Natural killer cell (primary cell): ENCODE measurements at places on chromosomes 5 and 9. TPM values are rescaled to one million over a fixed set of nuclear protein-coding genes. Genes with fewer than 3 reads are reported as not detected.
A peak's percentile ranks its signal among the peaks of the same experiment; 100 is the strongest.

SPINK5 gene
- not detected for total RNA-seq

DIRAS2 gene
- total RNA-seq, result not detected

LCNL1 gene
- total RNA-seq, result 8.4 TPM

NIPBL gene
- total RNA-seq, result 137 TPM

LOX gene
- total RNA-seq, result 0.05 TPM

PCDHA8 gene
- total RNA-seq, result not detected

IL33 gene
- not detected for total RNA-seq

PCYOX1L gene
- total RNA-seq, result 16.8 TPM

NDFIP1 gene
- total RNA-seq, result 51.7 TPM

NTRK2 gene
- total RNA-seq, result not detected

PLEKHG4B gene
- not detected for total RNA-seq

TXNDC8 gene
- not detected for total RNA-seq

PCDHB10 gene
- total RNA-seq, result not detected

- DNase-seq, result no peak
These were observed 46.2 kb upstream of the KIF2A start for GRCh38 chr5:62259699-62260250.

GRCh38 chr5:100789694-100790093 lies 113.4 kb downstream of the ST8SIA4 start:
- DNase-seq, result no peak

DNA sequence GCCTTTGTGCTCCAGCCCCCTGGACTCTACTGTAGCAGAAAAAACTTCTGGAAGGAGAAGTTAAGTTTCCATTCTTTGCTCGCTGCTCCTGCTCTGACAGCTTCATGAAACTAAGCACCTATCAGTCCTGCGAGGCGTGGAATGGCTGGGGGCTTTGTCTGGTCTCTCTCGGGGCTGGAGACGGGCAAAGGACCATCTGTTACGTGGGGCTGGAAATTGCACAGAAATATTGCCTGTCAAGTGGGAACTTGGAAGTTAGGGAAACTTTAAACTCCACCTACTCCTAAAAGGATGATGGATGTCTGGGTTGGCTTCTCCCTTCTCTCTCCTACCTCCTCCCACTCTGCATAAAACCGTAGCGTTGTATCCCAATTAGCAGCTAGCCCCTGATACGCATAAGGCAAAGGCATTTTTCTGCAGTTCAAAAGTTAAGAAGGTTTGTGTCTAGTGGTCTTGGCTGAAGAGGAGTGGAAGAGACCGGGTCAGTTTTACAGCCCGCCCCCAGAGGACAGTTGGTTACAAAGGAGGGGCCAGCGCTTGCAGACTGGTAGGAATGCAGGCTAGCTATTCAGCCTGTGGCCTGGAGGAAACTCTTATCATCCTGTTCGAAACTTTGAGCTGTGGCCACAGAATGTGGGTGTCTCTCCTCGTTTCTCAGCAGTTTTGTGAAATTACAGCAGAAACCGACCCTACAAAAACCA lies 1.3 kb downstream of the FBXL7 start:
- DNase-seq, result no peak

GRCh38 chr5:132254321-132254977 lies 3.0 kb upstream of the PDLIM4 start:
- no peak for DNase-seq

DNA sequence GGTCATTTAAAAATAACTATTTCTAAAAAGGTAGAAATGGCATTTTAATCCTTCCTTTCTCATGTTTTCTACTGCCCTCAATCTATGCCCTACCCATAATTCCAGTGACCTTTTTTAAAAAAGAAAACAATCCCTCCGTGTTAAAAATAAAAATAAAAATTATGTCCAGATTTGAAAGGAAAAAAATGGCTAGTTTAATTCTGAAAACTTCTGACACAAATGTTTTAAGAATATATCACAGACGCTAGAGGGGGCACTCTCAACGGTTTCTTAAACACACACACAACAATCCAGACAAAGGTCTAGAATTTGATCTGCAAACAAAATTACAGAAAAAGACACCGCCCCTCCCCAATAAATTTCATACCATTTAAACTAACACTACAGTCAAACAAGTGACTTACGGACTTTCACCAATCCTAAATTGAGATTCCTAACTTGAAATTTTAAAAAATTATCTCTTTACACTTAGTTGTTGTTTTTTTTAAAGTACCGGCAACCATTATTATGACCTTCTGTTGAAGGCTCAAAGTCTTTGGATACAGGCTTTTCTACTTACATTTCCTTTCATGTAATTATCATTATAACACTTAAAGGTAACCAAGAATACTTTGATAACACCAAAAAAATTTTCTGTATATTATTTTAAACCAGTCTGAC lies 38.2 kb downstream of the CLINT1 start:
- DNase-seq, result no peak

DNA sequence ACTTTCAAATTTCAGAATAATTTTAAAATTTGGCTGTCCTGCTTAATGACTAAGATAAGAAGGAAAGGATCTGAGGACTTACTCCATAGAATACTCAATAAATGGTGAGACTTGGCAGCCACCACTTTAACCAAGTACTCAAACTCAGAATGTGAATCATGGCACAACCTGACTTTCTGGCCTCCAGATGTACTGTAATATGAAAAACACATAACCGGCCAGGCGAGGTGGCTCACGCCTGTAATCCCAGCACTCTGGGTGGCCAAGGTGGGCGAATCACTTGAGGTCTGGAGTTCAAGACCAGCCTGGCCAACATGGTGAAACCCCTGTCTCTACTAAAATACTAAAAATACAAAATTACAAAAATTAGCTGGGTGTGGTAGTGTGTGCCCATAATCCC lies 10.0 kb upstream of the MARCHF6 start:
- DNase-seq, result no peak

- DNase-seq, result no peak
These were observed 25.1 kb downstream of the RNF180 start for GRCh38 chr5:64190562-64191306.

GRCh38 chr9:130934702-130935647 lies 4.1 kb downstream of the FIBCD1 start:
- DNase-seq, result no peak

- peak; percentile 81 for DNase-seq
These were observed 26.2 kb downstream of the TCF7 start for GRCh38 chr5:134140530-134141201.

- DNase-seq, result no peak
These were observed 2.0 kb downstream of the OR1J1 start for GRCh38 chr9:122475717-122476116.

DNA sequence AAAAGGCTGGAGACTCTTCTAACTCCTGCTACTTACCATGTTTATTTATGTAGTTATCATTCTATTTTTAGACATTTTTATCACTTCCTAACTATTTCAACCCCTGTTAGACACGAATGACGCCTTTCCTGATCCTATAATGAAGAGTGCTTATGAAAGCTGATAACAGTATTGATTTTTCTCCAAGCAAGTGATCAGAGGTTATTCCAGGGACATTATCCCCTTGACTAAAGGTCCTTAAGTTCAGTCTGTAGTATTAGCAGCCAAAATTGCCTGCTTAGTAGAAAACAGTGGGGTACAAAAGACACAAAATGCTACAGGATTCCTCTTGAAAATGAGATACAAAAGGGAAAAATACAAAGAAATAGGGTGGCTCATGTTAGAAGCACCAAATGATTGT lies 235.6 kb downstream of the DNAH5 start:
- DNase-seq, result no peak

GRCh38 chr5:125011419-125011818 lies 265.0 kb upstream of the ZNF608 start:
- no peak for DNase-seq

GRCh38 chr9:131037335-131038255 lies 28.6 kb downstream of the LAMC3 start:
- DNase-seq, result no peak

DNA sequence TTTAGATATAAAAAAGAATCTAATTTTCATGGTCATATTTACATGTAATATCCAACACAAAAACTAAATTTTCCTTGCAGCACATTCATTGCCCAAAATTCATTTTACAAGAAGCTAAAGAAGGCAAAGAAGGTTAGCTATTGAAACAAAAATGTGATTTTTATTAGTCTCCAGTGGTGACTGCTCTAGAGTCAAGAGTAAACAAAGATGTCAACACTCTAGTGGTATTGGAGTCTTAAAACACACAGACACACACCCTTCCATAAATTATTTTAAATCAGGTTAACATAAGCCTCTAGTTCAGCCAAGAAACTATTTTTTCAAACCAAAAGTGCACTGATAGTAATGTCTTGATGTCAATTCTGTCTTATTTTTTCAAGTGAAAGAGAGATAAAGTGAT lies 329.2 kb downstream of the ZNF608 start:
- DNase-seq, result no peak

- DNase-seq, result no peak
These were observed 66.0 kb downstream of the RASGEF1C start for GRCh38 chr5:180142824-180143610.

- DNase-seq, result no peak
These were observed 91.3 kb upstream of the KIF2A start for GRCh38 chr5:62214701-62215100.

DNA sequence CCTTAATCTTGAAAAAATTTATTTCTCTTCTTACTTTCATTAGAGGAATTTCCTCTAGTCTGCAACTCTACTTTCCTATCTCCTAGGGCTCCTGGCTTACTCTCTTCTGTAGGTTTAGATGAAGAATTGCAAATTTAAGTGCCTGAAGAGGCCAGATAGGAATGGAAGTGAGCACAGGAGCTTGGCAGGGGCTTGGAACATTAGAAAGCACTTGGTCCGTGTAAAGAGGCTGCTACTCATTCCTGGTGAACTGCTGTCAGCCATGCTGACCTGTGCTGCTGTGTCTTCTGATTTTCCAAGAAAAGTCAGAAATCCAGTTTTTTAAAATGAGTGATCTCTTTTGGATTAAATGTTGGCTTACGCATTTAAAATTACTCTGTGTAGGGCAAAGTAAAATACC lies 210.9 kb upstream of the CLINT1 start:
- DNase-seq, result no peak

DNA sequence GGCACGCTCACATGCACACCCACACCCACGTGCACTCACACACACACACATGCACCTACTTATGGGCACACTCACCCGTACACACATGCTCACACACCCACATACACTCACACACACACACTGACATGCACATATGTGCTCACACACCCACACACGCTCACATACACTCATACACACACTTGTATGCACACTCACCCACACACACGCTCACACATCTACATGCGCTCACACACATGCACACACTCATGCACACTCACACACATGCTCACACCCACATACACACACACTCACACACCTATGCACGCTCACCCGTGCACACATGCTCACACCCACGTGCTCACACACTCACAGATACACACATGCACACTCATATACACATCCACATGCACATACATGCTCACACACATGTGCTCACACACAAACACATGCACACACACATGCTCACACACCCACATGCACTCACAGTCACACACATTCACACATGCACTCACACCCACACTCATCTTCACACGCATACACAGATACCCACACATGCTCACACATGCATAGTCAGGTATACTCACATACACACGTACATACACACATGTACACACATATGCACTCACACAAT lies 138.3 kb downstream of the OLFM1 start:
- DNase-seq, result no peak

GRCh38 chr5:33509036-33509435 lies 68.3 kb downstream of the TARS1 start:
- no peak for DNase-seq

DNA sequence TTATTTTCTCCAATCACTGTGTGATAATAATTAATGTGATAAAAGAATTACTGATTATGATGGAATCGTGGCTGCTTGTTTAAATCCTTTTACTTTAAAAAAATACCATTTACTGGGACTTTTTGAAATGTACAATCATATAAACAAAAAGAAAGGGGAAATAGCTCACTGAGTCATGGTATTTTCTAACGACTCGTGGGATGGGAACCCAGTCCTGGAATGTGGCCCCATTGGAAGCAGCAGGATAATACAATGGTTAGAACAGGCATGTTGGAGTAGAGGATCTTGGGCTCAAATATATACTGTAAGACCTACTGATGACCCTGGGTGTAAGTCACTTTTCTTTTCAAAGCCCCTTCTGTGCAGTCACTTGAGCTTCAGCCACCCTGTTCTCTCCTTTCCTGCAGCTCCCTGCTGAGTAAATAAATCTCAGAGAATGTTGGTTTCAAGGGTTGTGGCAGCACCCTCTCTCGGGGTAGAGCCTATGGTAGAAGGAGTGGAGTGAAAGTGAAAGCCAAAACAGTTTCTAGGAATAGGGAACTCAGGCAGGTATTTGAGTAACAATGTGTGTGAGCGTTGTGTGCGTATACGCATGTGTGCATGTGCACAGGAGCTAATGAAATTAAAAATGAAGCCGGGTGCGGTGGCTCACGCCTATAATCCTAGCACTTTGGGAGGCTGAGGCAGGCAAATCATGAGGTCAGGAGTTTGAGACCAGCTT lies 40.8 kb upstream of the LARP1 start:
- no peak for DNase-seq

DNA sequence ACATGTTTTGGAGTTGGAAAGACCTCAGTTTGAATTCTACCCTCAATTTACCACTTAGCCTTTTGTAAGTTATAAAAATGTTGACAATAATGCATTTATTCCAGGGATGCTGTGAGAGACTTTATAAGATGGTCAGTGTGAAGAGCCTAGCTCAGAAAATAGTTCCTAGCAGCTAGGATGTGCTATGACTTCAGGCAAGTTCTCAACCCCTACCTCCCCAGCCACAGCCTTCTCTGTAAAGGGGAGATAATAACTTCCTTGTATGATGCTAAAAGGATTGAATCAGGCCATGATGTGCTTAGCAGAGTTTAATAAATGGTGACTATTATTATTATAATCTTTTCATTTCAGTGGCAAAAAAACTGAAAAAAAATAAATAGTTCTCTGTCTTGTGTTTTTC lies 77.6 kb downstream of the ALDH1A1 start:
- DNase-seq, result no peak

DNA sequence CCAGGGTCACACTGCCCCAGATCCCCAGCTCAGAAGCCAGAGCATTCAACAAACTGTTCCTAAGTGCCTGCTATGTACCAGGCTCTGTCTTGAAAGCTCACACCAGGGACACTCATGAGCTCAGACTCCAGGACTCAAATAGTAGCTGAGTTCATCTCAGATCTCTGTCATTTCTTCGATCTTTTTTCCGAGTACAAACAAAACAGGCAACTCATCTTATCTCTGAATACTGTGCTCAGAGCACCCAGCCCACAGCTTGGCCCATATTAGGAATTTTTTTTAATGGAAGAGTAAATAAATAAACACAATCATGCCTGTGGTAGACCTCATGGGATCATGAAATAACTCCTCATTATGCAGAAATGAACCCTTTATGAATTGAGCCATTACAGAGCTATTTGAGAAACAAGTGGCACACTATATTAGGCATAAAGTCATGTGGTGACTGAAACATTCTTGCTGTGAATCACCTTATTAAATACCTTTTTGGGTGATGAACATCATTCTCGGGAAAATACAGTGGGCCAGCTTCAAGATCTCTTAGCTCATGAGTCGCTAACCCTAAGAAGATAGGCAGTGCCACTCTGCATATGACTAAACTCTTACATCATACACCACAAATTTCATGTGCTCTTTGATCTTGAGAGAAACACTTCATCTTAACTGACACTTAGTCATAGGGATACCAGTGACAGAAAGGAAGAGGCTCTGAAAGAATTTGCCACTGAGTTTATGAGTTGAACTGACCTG lies 9.9 kb downstream of the SH3RF2 start:
- peak; percentile 23 for DNase-seq
